Spleen (tissue), 13 donors: ENCODE measurements at places on chromosomes 12 and 14. TPM values are rescaled to one million over a fixed set of nuclear protein-coding genes. Genes with fewer than 3 reads are reported as not detected.

Gene RNASE3
- total RNA-seq: 1.4 TPM

DNA sequence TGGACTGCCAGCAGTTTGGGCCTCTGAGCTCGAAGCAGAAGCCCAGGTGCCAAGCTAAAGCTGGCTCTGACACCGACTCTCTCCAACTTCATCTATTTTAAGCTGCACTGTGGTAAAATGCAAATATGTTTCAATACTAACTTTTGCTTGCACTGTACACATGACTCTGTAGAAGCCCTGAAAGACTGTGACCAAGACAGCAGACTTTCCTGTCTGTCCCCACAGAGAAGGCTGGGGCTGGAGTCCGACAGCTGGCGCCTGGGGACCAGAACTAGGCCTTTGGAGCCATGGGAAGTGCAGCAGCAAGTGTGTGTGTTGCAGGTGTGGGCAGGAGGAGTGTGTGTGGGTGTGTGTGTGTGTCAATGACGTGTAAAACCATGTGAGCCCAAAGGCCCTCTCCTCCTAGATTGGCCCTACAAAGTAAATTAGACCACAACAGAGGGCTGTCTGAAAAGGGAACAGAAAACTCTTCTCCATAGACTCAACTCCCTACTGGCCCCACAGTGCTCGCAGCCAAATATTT, 16.4 kb upstream of the RAB35 start:
- peaks cover 100% of the 10 kb centered on the region for H3K36me3 ChIP-seq
- DNase-seq: no peak
- H3K27ac ChIP-seq: peak overlapping the region; percentile 55
- no peaks in the 10 kb centered on the region for H3K4me1 ChIP-seq
- H3K27me3 ChIP-seq: no peaks in the 10 kb centered on the region
- no peak overlapping the region for H3K4me3 ChIP-seq

Gene PIK3C2G
- total RNA-seq: not detected

DNA sequence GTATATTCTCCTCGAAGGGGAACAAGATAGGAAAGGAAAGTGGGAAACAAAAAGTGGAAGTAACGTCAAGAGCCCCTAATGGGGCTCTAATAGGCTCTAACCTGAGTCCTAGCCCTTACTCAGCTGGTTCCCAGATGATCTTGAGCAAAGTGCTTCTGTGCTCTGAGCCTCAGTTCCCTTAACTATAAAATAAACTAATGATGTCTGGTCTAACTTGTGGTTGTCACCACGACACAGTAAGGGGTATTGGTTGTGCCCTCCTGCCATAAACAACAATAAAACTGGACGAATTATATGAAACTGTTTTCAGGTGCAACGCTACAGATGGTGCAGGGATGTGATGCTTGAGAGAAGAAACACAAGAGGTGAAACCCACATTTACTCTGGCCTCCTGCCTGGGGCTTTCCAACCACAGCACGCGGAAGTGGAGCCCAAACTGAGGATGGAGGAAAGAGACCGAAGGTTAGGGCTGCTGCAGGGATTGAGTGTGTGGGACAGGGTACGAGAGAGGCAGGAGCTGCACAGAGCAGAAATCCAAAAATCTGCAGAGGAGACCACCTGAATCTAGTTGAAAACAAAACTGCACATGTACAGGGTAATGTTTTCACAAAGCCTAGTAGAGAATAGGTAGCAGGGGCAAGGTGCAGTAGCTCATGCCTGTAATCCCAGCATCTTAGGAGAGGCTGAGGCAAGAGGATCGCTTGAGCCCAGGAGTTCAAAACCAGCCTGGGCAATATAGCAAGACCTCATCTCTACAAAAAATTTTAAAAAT, 45.6 kb upstream of the BCL2L14 start:
- no peaks in the 10 kb centered on the region for H3K27me3 ChIP-seq
- no peaks in the 10 kb centered on the region for H3K4me1 ChIP-seq
- H3K27ac ChIP-seq: no peak overlapping the region
- no peak overlapping the region for H3K4me3 ChIP-seq
- no peak for DNase-seq
- H3K36me3 ChIP-seq: no peaks in the 10 kb centered on the region

- no peaks in the 10 kb centered on the region for H3K27me3 ChIP-seq
- H3K27ac ChIP-seq: no peak overlapping the region
- DNase-seq: no peak
- no peaks in the 10 kb centered on the region for H3K4me1 ChIP-seq
Measured at GRCh38 chr14:80434574-80435321, 223.4 kb upstream of the DIO2 start.

DNA sequence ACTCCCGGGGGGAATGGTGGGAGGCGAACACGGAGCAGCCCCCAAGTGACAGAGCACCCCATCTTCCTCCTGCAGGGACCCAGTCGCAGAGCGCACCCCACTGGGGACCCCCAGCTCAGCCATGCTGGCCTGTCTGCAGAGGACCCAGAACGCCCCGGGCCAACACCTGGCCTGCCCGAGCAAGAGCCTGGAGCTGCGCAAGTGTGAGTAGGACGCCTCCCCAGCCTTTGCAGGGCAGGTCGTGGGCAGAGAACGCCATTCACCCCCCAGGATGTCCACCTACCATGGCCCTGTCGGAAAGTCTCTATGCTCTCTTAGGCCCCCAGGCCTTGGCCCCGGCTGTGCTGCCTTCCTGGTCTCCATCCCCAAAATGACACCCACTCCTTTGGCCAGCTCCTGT, 30.4 kb downstream of the FAM222A start:
- peak; percentile 59 for DNase-seq
- no peaks in the 10 kb centered on the region for H3K27me3 ChIP-seq
- H3K4me1 ChIP-seq: peaks cover 30% of the 10 kb centered on the region
- no peak overlapping the region for H3K27ac ChIP-seq
- H3K4me3 ChIP-seq: no peak overlapping the region
- no peaks in the 10 kb centered on the region for H3K36me3 ChIP-seq

GRCh38 chr12:114668886-114669288, 15.1 kb downstream of the TBX3 start:
- H3K27ac ChIP-seq: peak overlapping the region; percentile 26
- no peaks in the 10 kb centered on the region for H3K4me1 ChIP-seq
- DNase-seq: no peak
- peaks cover 8% of the 10 kb centered on the region for H3K36me3 ChIP-seq

- H3K36me3 ChIP-seq: no peaks in the 10 kb centered on the region
- DNase-seq: no peak
- peak overlapping the region; percentile 60 for H3K27ac ChIP-seq
- no peak overlapping the region for H3K4me3 ChIP-seq
- H3K27me3 ChIP-seq: no peaks in the 10 kb centered on the region
Measured at GRCh38 chr12:54935235-54935951, 49.2 kb downstream of the TESPA1 start.

DNA sequence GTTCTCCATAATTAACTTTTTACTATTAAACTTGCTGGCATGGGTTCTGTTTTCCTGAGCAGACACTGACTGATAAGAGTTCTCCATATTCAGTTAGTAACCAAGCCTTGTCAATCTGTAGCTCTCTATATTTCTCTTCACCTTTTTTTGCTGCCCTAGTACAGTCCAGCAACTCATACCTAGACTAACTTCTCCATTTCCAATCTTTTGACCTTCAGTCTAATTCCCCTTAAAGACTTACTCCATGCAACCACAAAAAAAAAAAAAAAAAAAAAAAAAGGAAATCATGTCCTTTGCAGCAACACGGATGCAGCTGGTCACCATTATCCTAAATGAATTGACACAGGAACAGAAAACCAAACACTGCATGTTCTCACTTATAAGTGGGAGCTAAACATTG, 125.7 kb upstream of the KRAS start:
- DNase-seq: no peak
- H3K36me3 ChIP-seq: no peaks in the 10 kb centered on the region
- no peak overlapping the region for H3K27ac ChIP-seq
- no peak overlapping the region for H3K4me3 ChIP-seq

GRCh38 chr14:86787717-86788116, 1205.3 kb downstream of the GALC start:
- H3K4me3 ChIP-seq: no peak overlapping the region
- H3K36me3 ChIP-seq: no peaks in the 10 kb centered on the region
- DNase-seq: no peak
- H3K4me1 ChIP-seq: no peaks in the 10 kb centered on the region

Gene GPR65
- 21.2 TPM for total RNA-seq

GRCh38 chr14:88005050-88005481, at the start of gene GPR65:
TSS of gene GPR65 (plus strand) at chr14:88005135. CDS start at chr14:88010848, 5,713 bp downstream.
- H3K4me1 ChIP-seq: peaks cover 19% of the 10 kb centered on the region
- H3K27ac ChIP-seq: peak within 1 kb of the TSS; percentile 84
- H3K36me3 ChIP-seq: no peaks in the 10 kb centered on the region
- H3K4me3 ChIP-seq: peak within 1 kb of the TSS; percentile 29
- no peak for DNase-seq
- no peaks in the 10 kb centered on the region for H3K27me3 ChIP-seq
